ENCODE measurements at places on chromosomes 5 and 9.

DNA sequence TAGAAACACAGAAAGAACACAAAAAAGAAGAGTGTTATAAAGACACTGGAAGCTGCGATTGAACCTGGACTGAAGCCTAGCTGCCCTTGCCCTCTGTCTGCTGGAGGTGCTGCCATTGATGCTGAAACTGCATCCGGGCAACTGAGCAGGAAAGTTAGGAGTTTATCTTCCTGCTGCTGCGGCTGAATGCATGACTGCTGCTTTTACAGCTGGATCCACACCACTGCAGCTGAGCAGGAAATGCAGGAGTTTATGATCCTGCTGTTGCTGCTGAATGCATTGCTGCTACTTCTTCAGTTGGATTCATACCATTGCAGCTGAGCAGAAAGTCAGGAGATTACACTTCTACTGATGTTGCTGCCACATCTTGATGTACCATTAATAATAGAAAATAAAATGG is 21.8 kb upstream of the JAKMIP2 start:
- no peak for DNase-seq

DNA sequence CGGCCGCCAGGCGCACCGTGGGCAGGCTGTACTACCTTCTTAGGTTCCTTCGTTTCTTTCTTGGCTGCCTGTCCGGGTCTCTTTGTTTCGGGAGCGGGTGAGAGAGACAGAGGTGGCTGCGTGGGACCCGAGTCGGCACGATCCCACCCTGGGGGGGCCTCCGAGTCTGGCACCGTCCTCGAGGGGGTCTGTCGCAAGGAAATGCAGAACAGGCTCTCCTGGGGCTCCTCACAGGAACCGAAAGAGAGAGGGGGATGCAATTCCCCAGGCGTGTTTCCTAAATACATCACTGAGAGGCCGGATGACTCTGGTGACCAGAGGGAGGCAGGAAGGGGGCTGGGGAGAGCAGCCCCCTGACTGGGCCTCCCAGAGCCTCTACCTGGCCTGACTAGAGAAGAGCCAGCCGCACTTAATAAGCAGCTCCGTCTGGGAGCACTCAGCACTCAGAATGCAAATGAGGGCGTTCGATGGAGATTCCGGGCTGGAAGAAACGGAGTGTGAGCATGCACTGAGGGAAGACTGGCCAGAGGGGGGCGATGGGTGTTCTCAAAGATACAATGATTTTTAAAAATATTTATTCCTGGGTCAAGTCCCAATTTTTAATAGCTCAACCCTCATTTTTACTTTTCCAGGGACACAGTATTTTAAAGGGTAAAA is 11.7 kb upstream of the INPP5E start:
- DNase-seq, result no peak

DNA sequence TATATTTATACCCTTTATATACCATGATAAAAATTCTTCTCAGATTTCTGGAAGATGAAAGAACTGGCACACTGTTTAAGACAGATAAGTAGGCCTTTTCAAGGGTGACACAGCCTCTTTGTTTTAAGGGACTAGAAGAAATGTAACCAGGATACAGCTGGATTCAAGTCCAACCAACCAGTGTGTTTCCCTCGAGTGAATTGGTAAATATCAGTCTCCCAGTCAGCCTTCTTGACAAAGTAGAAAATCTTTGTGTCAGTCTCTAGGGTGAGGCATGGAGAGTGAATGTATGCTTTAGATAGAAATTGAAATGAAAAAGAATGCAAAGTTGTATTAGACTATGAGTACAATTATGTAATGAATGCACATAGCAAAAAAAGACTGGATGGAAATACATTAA is 119.1 kb downstream of the ZDHHC21 start:
- DNase-seq, result no peak

DNA sequence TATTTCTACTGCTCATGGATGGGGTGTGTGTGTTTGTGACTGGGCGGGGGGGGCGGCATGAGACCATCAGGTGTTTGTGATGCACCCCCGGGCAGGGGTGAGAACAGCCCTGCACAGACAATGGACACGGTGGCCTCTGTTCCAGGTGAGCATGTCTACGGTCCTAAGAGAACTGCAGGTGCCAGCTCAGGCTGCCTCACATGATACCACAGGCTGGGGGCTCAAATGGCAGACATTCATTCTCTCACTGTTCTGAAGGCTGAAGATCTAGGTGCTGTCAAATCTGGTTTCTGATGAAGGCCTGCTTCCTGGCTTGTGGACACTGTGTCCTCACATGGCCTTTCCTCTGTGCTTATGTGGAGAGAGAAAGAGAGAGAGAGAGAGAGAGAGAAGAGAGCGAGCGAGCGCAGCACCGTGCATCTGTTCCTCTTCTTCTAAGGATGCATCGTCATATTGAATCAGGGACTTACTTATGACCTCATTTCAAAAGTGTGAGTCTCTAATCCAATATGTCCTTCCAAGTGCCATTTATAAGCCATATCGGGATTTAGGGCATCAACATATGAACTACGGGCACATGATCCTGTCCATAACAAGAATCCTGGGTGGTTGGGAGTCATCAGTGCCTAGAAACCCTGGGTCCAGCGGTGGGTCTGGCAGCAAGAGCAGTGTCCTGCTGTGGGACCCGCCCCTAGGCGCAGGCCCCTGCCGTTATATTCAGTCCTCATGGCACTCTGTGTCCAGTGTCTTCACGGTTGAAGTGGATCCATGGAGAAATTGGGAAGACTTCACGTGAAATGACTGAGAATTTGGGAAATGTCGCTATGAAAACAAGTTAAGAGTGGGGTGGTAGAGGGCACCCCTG is 42.5 kb downstream of the NXNL2 start:
- no peak for DNase-seq

DNA sequence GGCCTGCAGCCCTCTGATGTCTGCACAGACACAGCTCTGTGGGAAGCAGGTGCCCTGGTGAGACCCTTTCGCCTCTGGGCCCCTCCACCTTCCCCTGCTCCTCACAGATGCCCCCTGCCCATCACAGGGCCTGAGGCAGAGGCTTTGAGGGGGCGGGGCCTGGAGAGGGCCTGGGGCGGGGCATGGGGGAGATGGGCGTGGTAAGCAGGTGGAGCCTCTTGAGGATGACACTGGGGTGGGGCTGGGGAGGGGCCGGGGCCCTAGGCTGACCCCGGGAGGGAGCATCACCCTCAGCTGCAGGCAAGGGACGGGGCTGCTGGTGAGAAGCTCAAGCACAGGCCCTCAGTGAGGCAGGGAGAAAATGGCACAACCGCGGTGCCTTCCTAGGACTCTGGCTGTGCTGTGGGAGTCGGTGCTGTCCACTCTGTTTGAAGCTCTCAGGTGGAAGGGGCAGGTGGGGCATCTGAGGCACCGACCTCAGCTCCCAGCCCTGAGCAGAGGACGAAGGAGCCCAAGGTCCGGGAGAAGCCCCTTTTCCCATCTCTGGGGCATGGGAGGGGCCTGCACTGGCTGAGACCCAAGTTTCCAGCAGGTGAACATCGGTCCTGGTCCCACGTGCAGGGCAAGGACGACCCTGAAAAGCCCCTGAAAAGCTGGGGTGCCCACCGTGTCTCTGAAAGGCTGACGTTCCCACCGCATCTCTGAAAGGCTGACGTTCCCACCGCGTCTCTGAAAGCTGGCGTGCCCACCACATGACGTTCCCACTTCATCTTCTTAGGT is 17.5 kb upstream of the SLC9A3 start:
- DNase-seq, result no peak

GRCh38 chr5:155728857-155729683 is 597.9 kb upstream of the SGCD start:
- DNase-seq, result peak; percentile 21

DNA sequence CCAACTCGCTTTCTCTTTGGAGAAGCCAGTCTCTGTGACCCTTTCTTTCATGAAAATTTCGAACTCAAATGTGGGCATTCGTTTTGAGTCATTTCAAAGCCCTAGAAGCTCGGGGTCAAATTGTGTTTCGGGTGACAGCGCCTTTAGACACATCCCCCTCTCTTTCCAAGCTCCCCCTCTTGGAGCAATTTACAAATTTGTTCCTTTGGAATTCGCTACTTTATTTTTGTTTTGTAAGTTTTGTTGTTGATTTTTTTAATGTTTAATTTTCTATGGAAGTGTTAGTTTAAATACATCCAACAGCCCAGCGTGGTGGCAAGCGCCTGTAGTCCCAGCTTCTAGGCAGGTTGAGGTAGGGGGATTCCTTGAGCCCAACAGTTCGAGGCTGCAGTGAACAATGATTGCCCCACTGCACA is 4.6 kb upstream of the BARX1 start:
- no peak for DNase-seq

- DNase-seq, result no peak
Observed at GRCh38 chr5:62574599-62574998, 4.0 kb upstream of the LRRC70 start.

GRCh38 chr5:172599204-172599567 is 41.9 kb upstream of the NEURL1B start:
- no peak for DNase-seq

GRCh38 chr5:1460054-1460682 is 14.9 kb upstream of the SLC6A3 start:
- DNase-seq, result no peak

GRCh38 chr5:150578781-150579461 is 61.5 kb upstream of the SYNPO start:
- DNase-seq, result no peak

DNA sequence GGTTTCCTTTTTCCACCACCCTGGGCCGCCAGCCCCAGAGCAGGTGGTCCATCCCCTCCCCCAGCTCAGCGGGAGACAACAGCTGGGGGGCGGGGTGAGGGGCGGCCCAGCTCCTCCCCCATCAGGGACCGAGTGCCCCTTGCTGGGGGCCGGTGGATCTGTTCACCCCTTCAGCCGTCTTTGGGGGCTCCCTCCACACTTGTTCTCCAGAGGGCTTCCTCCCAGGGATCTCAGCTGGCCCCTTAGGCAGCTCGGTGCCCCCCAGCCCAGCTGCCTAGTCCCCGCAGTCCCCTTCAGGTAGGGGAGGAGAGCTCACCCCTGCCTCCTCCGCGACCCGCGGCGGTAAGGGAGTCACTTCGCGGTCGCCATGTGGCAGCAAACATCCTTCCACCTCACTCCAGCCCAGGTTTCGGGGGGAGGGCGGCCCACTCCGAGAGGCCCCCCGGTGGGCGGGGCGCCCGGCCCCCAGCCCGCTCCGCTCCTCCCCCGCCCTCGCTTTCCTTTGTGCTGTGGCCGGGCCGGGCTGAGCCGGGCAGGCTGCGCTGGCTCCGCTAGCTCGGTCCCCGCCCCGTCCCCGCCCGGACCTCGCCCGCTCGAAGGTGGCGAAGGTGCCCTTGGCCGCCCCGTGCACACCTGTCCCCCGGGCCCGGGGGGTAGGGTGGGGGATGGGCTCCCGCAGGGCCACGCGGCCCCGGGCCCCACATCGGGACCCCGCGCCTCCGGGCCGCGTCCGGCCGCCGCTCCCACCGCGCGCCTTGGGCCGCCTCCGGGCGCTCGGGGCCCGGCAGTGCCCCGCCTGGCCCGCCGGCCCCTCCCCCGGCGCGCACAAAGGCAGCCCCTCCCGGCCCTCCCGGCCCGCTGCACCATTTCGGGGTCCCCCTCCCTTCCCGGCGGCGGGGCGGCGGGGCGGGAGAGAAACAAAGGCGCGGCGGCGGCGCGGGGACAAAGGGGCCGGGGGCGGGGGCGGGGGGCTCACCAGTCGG is 683 bp downstream of the DBN1 start:
- no peak for DNase-seq

DNA sequence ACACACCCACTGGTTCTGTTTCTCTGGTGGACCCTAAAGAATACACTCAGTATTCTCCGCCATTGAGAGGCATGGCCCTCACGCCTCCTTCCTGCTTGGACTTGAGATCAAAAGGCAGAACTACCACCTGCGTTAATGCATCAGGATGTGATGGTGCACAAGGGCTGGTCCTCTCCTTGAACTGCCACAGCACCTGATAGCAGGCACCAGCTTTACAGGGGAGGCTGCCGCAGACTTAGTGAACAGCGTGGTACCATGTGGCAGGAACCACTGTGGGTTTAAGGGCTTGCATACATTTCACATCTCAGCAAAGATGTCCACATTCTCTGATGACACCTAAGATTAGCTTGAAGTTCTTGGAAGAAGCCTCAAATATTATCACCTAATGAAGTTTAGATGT is 208.7 kb downstream of the GADD45G start:
- DNase-seq, result no peak

DNA sequence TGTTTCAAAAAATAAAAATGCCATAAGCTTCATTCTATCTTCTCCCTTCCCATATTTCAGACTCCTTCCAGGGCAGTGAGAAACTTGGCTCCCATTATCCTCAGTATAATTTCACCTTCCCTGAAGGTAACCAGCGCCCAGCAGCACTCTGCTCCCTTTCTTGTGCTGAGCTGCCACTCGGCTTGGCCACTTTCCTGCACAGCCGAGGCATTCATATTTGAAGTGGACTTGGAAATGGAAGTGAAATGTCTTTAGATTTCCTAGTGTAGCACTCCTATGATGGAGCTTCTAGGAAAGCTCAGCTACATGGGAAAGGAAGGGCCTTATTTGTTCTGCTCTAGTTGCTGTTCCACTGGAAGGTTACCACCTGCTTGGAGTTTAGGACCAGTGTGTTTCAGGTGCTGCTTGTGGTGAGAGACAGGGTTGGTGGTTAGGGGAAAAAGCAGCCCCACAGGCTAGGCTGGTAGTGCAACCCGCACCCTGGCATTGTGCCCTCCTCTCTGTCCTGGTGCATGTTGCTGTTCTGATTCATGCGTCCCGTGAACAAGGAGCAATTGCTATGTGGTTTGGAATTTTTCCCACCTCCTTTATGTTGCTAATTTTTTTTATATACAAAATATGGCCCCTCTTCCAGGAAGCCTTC is 53.8 kb downstream of the RAD23B start:
- no peak for DNase-seq

GRCh38 chr9:36946653-36947052 is 87.4 kb downstream of the PAX5 start:
- no peak for DNase-seq

GRCh38 chr9:106526716-106527204 is 336.2 kb upstream of the ZNF462 start:
- no peak for DNase-seq

- no peak for DNase-seq
Observed at GRCh38 chr9:33170464-33171415, 3.6 kb upstream of the B4GALT1 start.

- DNase-seq, result no peak
Observed at GRCh38 chr9:116491219-116491618, 195.9 kb upstream of the TRIM32 start.

- DNase-seq, result no peak
Observed at GRCh38 chr5:111826064-111826463, 69.1 kb upstream of the NREP start.

DNA sequence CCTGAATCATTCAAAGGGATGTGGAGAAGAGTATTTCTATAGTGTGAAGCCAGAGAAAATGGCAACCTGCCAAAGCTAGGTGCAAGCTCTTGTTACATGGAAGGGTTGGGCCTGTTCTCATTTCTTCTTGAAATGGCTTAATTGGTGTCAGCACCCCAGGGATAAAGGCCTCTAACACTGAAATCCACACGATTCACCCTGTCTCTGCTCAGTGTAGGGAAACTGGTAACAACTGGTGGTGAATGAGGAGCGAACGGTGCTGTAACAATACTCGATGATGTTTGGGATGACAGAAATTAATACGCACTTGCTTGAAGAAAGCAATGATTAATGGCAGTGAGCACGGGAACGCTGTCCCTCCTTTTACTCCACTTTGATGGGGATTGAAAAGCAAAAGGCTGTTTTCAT is 16.2 kb downstream of the PBX3 start:
- DNase-seq, result peak; percentile 31

GRCh38 chr5:173928871-173929574 is 40.9 kb downstream of the CPEB4 start:
- DNase-seq, result no peak

All from muscle of back (tissue), 13 donors.